ENCODE measurements at places on chromosomes 4 and X.

DNA sequence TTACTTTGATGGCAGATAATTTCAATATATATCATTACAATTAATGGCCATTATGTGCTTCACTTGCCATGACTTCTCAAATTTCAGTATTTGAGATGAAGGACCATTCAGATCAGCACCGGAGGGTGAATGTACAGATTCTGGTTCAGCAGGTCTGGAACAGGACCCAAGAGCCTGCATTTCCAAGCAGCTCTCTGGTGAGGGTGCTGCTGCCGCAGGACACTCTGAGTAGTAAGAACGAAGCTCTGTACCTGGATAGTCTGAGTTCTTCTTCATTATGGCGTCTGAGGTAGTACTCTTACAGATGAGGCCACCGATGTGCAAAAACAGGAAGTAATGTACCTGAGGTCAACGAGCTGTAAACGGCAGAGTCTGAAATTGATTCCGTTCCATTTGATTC is 228.2 kb downstream of the FBXW7 start:
- DNase-seq, result no peak

- no peak for DNase-seq
These were observed 275.4 kb upstream of the CPEB2 start for GRCh38 chr4:14726877-14727361.

GRCh38 chr4:5972571-5972970 is 45.7 kb downstream of the C4orf50 start:
- DNase-seq, result no peak

- no peak for DNase-seq
These were observed 9.0 kb downstream of the CTBP1 start for GRCh38 chr4:1239950-1240307.

DNA sequence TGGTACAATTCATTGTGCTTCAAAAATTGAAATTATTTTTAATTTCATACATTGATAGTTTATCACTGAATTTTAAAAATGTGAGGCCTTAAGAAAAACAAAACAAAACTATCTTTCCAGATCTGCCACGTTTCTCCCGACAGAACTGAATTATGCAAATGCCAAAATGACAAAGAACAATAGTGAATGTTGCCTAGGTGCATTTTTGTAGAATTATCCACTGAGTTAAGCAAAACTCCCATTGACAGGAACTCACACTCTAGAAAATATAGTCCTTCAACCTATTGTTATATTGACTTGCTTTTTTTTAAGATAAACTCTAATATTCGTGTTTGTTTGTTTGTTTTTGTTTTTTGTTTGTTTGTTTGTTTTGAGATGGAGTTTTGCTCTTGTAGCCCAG is 6.5 kb downstream of the PCGF3 start:
- no peak for DNase-seq

- DNase-seq, result no peak
These were observed 212.9 kb downstream of the PDHA2 start for GRCh38 chr4:96052827-96053226.

DNA sequence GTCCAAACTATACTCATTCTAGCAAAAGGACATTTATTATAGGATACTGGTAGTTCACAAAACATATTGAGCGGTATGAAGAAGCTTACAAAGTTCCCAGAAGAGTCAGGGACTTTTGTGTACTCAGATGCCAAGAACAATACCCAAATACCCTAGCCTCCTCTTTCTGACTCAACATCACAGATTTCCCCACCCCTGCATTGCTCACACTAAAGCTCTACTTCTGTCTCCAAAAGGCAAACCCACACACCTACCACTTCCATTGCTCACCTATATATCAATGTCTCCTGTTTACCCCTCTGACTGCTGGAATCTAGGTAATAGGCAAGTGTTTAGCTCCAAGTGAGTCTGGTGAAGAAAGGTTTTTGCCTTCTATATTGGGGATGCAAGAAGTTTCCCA is 100.7 kb upstream of the HCCS start:
- no peak for DNase-seq

DNA sequence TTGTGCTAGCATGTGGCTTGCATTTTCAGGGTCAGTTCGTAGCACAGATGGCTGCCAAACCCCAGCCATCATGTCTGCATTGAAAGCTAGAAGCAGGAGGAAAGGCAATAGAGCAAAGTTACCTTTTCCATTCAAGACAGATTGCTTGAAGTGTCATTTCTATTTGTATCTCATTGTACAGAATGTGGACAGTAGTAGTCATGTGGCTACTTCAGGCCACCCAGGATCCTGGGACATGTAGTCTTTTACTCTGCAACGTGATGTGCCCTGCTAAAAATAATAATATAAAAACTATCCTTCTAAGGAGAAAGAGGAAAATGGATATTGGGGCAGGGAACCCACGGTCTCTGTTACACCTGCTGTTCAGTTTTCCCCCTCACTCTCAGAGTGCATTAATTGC is 118.4 kb downstream of the RAPGEF2 start:
- DNase-seq, result no peak

DNA sequence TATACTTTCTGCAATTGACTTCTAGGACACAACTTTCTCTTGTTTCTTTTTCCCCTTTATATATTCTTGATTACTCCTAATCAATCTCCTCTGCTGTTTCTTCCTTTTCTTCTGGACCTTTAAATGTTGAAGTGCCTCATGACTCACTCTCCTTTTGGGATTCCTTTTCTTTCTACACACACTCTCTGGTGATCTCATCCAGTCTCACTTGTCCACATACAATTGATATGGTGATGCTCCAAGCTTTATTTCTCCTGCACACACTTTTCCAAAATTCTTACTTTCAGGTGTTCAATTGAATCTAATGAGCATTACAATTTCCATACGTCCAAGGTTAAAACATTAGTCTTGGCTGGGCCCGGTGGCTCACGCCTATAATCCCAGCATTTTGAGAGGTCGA is 794.8 kb upstream of the EPHA5 start:
- DNase-seq, result no peak

DNA sequence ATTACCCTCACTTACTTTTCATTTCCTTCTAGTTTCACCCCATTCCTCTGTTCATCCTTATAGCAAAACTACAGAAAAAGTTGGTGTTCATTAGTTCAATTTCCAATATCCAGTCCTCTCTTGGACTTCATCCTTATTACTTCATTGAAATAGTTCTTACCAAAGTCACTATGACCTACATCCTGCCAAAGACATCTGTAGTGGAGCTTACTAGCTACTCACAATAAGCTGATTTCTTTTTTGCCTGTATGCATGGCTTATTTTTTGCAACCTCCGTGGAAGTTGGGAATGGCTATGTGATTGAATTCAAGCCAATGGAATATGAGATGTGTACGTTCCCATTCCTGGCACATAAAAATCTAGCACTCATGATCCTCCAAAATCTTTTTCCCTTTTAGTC is 4.6 kb upstream of the CDKL2 start:
- DNase-seq, result no peak

DNA sequence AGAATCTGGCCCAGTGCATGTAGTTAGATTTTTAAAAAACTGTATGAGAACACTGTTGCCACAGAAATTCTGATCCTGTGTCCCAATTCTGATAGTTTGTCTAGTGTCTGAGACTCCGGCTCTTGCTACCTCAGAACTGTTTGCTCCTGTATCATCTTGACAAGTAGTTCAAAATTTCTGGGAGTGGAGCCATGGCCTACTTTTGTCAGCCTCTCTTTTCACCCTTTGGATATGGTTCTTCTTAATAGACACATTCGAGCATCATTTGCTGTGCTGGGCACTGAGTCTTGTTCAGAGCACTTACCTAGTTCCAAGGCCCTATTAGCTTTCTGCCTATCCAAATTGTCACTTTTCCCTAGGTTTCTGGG is 46.9 kb downstream of the ATP10D start:
- DNase-seq, result no peak

GRCh38 chrX:15664487-15665444 is at the start of gene CLTRN:
CLTRN (minus strand) TSS chrX:15664805; CDS start chrX:15664775, 30 bp downstream.
- DNase-seq, result no peak

- DNase-seq, result no peak
These were observed 106.2 kb downstream of the SYTL5 start for GRCh38 chrX:38112566-38112965.

DNA sequence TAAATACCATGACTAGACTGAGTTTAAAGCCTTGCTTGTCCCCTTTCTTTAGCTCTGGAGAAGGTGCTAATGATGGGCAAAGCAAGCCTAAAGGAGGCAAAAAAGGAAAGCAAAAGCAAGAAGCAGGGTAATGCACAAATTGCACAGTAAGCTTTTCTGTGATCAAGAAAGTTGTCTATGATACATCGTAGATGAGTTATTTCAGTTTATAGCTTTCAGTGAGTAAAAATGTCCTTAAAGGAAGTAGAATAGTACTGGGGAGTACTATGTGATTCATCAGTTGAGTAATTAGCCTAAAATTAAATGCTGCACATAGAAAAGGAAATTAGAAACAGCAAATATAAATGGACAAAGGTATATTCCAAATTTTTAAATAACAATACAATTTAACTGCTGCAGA is 50.2 kb upstream of the PDE5A start:
- no peak for DNase-seq

GRCh38 chr4:1615786-1616556 is 68.1 kb downstream of the FAM53A start:
- no peak for DNase-seq

GRCh38 chr4:86895692-86896488 is 3.7 kb upstream of the C4orf36 start:
- DNase-seq, result no peak

GRCh38 chr4:157772907-157773306 is 399.9 kb downstream of the GASK1B start:
- no peak for DNase-seq

DNA sequence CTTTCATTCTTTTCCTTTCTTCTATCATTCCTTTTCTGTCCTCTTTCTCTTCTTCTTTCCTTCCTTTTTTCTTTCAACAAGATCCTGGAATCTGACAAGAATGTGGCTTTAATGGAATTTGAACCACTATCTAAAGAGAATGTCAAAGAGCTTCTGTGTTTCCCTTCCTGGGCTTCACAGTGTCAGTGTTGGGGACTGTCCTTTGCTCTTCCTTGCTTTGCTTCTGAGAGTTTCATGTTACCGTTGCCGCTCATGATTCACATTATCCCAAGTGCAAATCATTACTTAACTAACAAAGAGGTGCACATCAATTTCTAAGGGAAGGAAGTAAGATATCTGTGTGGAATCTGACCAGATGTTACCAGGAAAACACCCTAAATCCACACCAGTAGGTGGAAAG is 90.5 kb upstream of the DDIT4L start:
- no peak for DNase-seq

GRCh38 chrX:130497531-130497930 is 95.7 kb downstream of the RBMX2 start:
- no peak for DNase-seq

DNA sequence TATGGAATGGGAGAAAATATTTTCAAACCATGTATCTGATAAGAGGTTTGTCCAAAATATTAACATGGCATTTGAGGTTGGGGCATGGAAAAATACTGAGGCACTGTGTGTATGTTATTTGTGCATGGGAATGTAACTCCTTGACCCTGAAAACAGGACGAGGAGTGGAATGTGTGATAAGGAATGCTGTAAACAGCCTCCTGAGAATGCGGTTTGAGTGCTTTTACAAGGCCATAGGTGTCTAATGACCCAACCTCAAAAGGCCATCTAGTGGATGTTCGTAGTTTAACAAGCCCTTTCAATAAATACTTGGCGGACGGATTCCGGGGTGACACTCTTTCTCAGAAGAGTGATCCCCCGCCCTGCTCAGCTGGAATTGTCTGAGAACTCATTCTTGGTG is 162.9 kb upstream of the USP9X start:
- DNase-seq, result no peak

DNA sequence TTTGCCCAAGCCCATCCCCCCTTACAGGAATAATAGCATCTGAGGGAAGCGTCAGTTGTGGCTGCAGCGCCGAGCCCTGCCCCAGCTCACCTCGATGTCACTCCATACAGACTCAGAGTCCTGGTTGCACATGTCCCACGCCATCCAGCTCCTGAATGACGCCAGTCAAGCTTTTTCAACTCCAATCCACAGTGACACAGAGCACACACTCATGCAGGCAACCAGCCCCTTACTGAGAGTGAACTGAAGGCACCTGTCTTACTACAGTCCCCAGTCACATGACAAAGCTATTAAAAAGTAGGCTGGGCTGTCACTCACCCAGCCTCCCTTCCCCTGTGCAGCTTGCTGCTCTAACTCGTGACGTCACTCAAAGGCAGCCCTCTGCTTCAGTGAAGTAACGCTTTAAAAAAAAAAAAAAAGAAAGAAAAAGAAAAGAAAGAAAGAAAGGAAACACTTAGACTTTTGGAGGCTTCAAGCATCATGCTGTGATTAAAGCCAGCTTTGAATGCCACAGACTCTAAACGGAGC is at the start of gene PPARGC1A:
TSS of gene PPARGC1A (minus strand) at position 234 of the 528 bp plus-strand sequence. CDS start at position 144, 90 bp downstream.
- DNase-seq, result no peak

DNA sequence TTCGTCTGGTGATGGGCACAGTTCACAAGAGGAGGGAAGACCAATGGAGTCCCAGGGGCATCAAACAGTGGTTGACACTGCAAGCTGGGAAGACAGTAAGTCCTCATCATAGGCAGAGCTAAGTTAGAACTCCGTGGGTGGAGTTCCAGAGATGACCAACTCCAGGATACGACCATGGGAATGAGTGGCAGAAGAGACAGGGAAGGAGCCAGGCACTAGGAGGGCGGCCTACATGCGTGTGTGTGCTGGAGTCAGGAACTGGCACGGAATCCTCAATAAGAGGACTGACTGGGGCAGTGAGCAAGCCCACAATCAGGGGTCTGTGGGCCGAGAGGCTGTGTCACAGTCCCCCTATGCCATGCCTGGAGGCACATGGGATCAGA is 30.4 kb upstream of the IRAK1 start:
- DNase-seq, result no peak

DNA sequence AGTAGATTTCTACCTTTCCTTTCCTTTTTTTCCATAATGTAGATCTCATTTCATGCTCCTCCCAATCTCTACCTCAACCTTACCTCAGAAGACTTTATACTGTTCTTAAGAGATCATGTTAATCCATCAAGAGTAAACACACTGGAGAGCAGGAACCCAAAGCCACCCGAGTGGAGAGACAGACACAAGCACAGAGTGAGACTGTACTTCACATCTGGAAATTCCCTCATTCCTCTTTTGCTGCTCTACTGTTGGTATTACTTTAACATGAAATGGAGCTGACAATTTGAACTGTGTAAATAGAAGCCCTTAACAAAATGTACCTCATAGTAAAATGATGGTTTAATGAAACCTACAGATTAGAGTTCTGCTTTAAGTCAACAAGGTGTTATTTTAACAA is 105.7 kb upstream of the RASGEF1B start:
- DNase-seq, result no peak

- no peak for DNase-seq
These were observed 66.7 kb downstream of the STAG2 start for GRCh38 chrX:124028182-124028581.
